ENCODE measurements at places on chromosomes 1 and 21.

- DNase-seq: no peak
These were observed 152.4 kb downstream of the HLX start for GRCh38 chr1:221031458-221032203.

- DNase-seq: peak; percentile 14
These were observed 90.0 kb downstream of the ASH1L start for GRCh38 chr1:155472491-155473083.

DNA sequence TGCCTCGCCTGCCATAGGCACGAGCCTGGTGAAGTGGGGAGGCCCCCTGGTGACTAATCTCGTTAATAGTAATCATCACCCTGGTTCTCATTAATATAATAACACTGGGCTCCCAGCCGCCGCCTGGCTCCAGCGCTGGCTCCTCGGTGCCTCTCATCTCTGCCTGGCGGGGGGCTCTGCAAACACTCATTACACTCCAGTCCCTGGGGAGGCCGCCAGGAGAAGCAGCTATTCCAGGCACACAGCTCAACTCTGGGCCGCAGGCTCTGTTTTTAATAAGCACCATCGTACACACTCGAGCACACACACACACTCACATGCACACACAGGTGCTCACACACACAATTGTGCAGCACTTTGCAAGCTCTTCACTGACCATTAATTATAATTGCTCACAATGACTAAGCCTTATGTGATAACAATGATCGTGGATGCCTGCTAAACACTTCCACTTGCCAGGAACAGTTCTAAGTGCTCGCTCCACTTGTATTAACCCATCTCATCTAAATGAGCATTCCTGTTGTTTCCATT, 52.2 kb downstream of the SDC3 start:
- DNase-seq: no peak

GRCh38 chr1:43998000-43998378, 6.6 kb downstream of the CCDC24 start:
- no peak for DNase-seq

DNA sequence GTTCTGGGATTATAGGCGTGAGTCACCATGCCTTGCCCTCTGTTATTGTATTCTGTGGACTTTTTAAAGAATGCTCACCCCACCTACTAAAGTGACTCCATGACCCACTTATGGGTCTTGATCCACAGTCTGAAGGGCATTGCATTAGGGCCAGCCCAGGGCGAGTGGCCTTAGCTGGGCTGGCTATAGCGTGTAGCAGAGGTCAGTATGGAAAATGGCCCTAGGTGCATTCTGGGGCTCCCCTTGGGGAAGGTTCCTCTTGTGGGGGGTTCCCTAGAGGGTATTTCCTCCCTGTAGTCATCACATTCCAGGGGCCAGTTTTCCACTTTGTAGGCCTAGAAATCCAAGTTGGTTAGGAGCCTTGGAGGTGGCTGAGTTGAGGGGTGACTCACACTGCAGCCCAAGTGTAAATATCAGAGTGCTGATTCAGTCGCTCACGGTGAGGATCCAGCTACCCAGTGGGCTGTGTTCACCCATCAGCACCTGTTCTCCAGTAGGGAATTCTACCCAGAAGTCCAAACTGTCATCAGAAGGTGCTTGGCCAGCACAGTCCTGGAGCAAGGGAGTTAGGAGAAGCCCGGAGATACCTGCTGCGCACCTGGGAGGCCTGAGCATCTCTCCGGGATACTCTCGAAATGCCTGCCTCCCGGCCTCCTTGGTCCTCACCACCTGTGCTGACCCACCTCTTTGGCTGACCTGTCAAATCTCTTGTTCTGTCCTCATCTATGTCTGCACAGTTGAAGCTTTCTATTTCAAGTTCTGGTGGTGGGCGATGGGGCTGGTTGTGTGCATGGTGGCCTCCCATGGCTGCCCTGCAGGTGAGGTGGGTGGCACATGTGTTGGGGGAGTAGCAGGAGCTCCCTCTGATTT, 52.2 kb downstream of the NENF start:
- no peak for DNase-seq

GRCh38 chr1:154747740-154748404, 122.2 kb downstream of the KCNN3 start:
- DNase-seq: peak; percentile 50

DNA sequence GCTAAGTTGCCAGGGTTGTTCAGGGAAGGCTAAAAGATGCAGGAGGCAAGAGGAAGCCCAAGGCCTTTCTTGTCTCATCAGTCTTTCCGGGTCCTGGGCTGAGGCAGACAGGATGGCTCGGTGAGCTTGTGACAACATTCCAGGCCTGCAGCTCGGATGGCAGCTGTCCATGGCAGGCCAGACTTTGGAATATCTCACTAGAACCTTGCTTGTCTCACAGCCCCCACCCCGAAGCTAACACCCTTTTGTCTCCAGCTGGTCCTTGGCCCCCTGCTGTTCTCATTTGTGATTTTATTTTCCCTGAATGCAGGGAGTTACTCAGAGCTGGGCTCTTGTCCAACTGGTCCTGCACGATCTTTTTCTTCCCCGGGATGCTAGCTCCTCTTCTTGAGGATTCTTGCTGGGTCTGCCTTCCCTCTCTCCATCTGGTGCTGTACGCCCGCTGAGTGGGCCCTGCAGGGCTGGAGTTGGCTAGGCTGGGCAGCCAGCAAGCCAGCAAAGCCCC, 477.2 kb upstream of the CAMK1G start:
- peak; percentile 3 for DNase-seq

- no peak for DNase-seq
These were observed 105.8 kb downstream of the SLC16A1 start for GRCh38 chr1:112850034-112850757.

DNA sequence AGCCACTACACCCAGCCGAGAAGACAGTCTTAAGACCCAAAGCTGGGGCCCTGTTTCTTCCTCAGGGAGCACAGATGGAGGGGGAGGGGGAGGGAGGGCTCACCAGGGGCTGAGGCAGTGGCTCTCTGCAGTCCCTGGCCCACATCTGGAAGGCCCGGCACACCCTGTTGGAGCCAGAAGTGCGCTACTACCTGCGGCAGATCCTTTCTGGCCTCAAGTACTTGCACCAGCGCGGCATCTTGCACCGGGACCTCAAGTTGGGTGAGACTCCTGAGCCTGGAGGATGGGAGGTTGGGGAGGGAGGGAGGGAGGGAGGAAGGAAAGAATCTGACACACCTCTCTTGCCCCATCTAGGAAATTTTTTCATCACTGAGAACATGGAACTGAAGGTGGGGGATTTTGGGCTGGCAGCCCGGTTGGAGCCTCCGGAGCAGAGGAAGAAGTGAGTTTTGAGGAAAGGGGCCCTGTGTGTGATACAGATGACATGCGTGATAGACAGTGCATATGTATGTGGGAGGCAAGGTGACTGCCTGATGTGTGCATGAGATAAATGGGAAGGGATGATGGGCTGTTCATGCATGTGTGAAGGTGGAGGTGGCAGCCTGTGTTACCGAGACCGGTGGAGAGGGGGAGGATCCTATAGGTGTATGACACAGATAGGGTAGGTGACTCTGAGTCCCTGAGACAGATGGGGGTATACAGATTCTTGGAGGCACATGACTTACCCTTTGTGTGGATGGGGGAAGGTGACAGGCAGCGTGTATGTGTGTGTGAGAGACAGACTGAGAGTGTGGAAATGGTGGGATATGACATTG, 1.5 kb downstream of the PLK3 start:
- DNase-seq: no peak

GRCh38 chr1:83593073-83593472, 405.9 kb downstream of the TTLL7 start:
- no peak for DNase-seq

GRCh38 chr1:234617131-234617985, 7.4 kb upstream of the IRF2BP2 start:
- DNase-seq: no peak

- no peak for DNase-seq
These were observed 42.0 kb downstream of the CXADR start for GRCh38 chr21:17554679-17555465.

- DNase-seq: no peak
These were observed 98.8 kb downstream of the GLIS1 start for GRCh38 chr1:53639996-53640700.

DNA sequence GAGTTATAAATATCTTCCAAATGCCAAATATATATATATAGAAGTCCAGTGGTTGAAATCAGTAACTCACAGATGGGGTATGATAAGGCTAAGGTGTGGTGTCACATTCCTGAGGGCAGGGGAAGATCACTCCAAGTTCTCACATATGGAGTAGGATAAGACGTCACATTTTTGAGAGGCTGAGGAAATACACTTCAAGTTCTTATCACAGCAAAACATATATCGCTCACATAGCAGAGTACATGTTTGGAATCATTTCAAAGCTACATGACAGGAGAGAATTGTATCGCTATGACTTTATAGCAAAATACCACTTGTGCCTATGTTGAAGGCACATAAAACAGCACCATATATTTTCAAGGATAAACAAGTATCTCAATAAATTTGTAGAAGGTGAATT, 55.1 kb downstream of the RBM11 start:
- DNase-seq: no peak

- no peak for DNase-seq
These were observed 64.4 kb upstream of the GRHL3 start for GRCh38 chr1:24254783-24255182.

DNA sequence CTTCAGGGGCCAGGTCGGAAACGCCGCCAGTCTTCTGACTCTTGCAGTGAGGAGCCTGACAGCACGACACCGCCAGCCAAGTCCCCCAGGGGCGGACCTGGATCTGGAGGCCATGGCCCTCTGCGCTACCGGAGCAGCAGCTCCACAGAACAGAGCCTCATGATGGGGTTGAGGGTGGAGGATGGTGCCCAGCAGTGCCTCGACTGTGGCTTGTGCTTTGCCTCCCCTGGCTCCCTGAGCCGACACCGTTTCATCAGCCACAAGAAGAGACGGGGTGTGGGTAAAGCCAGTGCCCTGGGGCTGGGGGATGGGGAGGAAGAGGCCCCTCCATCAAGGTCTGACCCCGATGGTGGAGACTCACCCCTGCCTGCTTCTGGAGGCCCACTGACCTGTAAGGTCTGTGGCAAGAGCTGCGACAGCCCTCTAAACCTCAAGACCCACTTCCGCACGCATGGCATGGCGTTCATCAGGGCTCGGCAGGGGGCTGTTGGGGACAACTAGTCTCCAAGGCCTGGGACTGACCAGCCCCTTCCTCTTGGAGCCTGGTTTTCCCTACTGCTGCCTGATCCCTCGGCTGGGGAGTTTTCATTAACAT, 8.7 kb downstream of the ZNF687 start:
- no peak for DNase-seq

GRCh38 chr1:201419256-201419655, 2.3 kb downstream of the TNNI1 start:
- no peak for DNase-seq

- no peak for DNase-seq
These were observed 13.9 kb upstream of the PIGM start for GRCh38 chr1:160045653-160046052.

- DNase-seq: no peak
These were observed 26.2 kb downstream of the NEK2 start for GRCh38 chr1:211648980-211649934.
